ENCODE measurements at places on chromosomes 12 and 14. TPM values are rescaled to one million over a fixed set of nuclear protein-coding genes. Genes with fewer than 3 reads are reported as not detected.

The FRMD6 gene
- total RNA-seq, result 301 TPM

The DPF3 gene
- total RNA-seq, result 3.0 TPM

The AVPR1A gene
- total RNA-seq, result 0.05 TPM

The OR4E2 gene
- not detected for total RNA-seq

The SIX4 gene
- 11.3 TPM for total RNA-seq

The ARHGEF40 gene
- 64.4 TPM for total RNA-seq

The USP44 gene
- total RNA-seq, result 7.2 TPM

The CAPRIN2 gene
- 15.4 TPM for total RNA-seq

The RPS6KL1 gene
- 17.7 TPM for total RNA-seq

The YY1 gene
- total RNA-seq, result 47.2 TPM

The TAS2R20 gene
- 7.7 TPM for total RNA-seq

The ACRBP gene
- 0.15 TPM for total RNA-seq

The FKBP11 gene
- 6.4 TPM for total RNA-seq

The IQSEC3 gene
- 0.10 TPM for total RNA-seq

The NRIP2 gene
- not detected for total RNA-seq

The TUNAR gene
- 0.69 TPM for total RNA-seq

The HCAR3 gene
- not detected for total RNA-seq

The PLEK2 gene
- total RNA-seq, result 126 TPM

The DPPA3 gene
- total RNA-seq, result not detected

The SAMD15 gene
- 2.3 TPM for total RNA-seq

The GPRC5D gene
- not detected for total RNA-seq

The B3GNT4 gene
- 18.9 TPM for total RNA-seq

The MYH6 gene
- not detected for total RNA-seq

The GALNT6 gene
- 93.3 TPM for total RNA-seq

The CACNA1C gene
- total RNA-seq, result 0.05 TPM

The GPR84 gene
- not detected for total RNA-seq

The CLEC4C gene
- total RNA-seq, result not detected
